ENCODE measurements at places on chromosomes 5 and 9.

DNA sequence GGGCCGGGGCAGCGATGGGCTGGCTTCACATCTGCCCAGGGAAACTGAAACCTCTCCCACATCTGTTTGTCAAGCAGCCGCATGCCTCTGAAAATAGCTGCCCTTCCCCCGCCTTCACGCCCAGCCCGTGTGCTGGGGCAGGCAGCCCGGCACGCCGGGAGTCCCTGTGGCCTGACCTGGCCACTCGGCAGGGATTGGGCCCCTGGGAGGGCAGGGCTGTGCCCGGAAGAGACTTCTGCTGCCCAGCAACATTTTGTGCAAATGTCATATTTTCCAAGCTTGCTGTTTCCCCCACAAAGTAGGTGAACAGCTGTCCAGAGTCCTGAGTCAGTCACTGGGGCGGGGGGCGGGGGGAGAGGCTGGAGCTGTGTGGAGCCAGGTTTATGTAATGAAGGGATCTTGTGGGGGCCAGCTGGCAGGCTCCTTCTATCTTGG lies 8.2 kb downstream of the COL27A1 start:
- DNase-seq = no peak

DNA sequence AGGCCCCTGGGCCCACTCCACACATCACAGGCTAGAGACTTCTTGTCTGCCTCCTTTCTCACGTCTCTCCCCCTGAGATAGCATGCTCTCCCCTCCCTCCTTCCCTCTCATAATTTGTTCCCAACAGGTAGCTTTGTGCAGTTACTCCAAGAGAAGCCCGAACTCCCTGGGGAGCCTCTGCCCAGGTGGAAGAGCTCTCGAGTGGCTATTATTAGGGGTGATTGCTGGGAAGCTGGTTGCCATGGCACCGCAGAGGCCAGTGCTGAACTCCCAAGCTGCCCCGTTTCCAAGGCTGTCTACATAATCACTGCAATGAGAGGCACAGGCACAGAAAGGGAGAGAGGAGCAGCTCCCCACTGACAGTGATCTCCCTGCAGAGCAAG lies 104.7 kb upstream of the GPR151 start:
- DNase-seq = peak; percentile 91

- no peak for DNase-seq
Measured at GRCh38 chr5:176846335-176847140, 36.2 kb downstream of the UNC5A start.

DNA sequence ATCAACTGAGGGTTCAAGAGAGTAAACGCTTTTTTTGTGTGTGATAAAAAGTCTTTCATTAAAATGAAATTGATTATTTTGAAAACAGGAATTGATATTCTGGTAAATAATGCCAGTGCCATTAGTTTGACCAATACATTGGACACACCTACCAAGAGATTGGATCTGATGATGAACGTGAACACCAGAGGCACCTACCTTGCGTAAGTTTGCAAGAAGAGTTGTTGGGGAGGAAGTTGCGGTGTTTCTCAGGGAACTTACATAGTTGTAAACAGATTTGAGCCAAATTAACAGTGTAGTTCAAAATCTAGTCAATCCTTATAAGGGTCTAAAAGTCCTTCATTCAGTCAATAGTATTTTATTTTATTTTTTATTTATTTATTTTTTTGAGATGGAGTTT lies 28.9 kb downstream of the HSDL2 start:
- no peak for DNase-seq

DNA sequence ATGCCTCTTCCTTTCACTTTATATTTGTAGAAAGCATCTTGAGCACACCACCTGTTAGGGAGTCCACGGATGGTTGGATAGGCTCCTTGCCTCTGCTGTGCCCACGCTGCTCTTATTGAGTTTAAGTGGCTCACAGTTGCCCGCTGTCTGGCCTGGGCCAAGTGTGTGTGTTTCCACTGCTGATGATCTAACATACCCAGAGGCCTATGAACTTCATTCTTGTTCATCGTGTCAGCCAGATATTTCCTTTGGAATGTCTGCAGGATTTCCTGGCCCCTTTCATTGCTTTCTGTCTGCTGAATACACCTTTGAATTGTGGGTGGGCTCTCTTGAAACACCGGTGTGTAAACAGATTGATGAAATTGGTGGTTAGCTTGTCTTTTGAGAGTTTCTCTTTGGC lies 46.6 kb downstream of the MVB12B start:
- DNase-seq = no peak

DNA sequence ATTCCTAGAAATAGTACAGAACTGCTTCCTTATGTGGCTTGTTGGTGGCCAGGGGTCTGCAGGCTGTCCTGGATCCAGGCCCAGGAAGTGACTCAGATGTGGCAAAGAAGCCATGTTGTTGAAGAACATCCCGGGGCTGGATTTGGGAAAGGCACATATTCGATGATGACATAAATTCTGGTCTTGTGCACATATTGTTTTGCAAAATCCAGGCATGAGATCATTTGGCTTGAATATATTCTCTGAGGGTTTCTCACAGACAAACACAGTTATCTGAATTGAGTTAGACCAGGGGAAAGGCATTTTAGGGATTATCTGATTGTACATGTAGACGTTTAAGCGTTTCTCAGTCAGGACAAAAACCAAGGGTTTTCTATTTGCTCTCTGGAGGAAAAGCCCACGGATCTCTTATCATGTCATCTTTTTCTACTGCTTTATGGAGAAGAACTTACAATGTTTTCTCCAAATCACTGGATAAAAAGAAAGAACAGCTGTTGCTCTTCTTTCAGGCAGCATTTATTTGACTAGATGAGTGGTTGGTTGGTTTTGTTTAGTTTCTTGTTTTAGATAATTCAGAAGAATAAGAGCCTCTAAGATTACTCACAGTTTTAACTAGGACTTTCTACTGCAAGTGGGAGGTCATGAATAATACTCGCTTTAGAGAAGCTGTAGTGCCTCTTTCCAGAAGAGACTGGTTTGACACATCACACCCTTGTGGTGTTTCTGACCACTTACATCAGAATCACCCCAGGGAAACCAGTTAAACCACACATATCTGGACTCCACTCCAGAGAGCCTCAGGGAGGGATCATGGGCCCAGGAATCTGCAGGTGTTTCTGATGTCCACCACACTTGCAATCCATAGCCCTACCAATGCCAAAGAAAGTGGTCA lies 29.5 kb upstream of the LHFPL2 start:
- no peak for DNase-seq

- DNase-seq = no peak
Measured at GRCh38 chr9:97568461-97569275, 64.5 kb downstream of the TSTD2 start.

Measured in NCI-H2227 treated with DMSO at 0.1 percent for 48 hours (cell line).